Stimulated activated CD8-positive, alpha-beta memory T cell treated with anti-CD3 and anti-CD28 coated beads, Interleukin-2, amount 100 ng/mL, for 1 hour (primary cell): ENCODE measurements at places on chromosomes 1 and 21.

GRCh38 chr1:147238925-147239820 is 3.3 kb upstream of the CHD1L start:
- no peak for DNase-seq

DNA sequence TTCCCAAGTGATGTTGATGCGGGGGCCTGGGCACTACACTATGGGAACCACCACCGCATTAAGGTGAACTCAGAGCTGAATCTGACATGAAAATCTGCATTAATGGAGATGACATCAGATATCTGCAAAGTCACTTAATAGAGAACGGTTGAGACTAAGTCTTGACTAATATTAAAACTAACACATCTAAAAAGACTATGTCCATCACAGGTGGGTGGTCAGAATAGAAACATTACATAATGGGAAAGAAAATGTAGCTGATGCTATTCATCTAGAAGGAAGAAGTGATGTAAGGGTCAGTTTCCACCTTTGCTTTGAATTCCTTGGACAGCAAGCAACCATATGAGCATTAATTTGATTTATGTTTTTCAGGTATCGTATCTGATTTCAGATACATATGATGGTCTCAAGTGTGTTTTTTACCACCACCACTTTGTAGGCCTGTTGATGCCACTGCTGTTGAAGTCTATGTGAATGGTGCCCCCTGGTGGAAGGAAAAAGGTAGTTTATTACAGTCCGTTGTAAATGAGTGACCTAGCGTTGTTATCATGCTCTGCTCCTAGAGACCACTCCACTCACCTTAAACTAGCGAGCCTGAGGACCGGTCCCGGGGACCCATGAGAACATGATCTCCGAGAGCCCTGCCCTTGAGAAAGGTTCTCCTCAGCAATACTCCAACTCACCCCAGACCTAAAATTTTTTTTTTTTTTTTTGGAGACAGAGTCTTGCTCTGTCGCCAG is 73.5 kb downstream of the BACH1 start:
- peak; percentile 9 for DNase-seq

- DNase-seq = no peak
These were observed 110.4 kb downstream of the RERE start for GRCh38 chr1:8706995-8707396.

GRCh38 chr1:9594471-9595155 is 5.9 kb downstream of the TMEM201 start:
- DNase-seq = no peak

DNA sequence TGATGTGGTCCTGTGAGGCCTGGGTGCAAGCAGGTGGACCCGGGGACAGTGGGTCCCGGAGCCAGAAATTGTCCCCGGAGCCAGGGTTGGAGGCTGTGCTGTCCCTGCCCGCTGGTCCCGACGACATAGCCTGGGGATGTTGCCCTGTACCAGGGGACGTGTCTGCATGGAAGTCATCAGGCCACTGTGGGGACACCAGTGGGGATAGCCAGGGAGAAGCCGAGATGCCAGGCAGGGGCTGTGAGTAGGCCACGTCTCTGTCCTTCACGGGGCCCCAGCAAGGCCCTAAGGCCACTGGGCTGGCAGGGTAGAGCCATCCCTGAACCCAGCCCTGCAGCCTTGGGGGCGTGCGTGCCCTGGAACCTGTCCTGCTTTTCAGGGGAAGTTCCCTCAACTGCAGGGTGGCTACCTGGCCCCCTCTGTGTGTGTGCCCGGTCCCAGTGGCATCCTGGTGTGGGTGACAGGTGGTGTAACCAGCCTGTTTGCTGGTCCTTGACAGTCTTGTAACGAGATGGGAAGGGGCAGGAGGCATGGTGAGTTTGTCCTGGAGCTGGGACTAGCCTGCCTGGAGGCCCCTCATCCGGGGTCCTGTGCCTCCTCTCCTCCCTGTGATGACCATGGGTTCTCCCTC is 73.2 kb downstream of the OBSCN start:
- no peak for DNase-seq

DNA sequence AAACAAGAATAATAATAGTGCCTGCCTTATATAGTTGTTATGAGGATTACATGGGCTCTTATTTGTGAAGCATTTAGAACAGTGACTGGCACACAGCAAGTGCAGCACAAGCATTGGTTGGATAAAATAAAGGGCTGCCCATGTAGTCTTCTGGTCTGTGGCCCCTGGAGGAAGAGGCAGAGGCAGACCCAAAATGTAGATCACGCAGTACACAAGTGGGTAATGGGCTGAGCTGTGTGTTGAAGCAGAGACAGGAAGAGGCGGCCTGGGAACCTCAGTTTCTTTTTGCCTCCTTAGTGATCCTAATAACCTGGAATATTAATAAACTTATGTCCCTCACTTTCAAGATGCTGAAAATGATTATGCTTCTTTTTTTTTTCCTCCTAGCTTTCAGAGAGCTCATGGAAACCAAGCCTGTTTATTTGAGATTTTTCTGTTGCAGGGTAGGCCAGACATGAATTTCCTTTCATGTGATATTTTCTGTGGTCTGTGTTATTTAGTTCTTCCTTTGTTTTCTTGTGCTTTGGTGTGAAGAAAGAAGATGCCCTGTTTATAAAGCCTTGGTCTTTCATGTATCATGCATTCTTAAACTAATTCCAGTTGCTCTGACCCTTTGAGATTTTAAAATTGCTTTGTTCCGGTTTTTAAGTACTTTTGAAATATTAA is 42.5 kb downstream of the LRRC8D start:
- no peak for DNase-seq

GRCh38 chr1:93591676-93592550 is 89.7 kb downstream of the BCAR3 start:
- no peak for DNase-seq

GRCh38 chr21:32940079-32941014 is 85.4 kb upstream of the OLIG2 start:
- no peak for DNase-seq

- no peak for DNase-seq
These were observed 52.1 kb upstream of the SEC16B start for GRCh38 chr1:178021950-178022349.

DNA sequence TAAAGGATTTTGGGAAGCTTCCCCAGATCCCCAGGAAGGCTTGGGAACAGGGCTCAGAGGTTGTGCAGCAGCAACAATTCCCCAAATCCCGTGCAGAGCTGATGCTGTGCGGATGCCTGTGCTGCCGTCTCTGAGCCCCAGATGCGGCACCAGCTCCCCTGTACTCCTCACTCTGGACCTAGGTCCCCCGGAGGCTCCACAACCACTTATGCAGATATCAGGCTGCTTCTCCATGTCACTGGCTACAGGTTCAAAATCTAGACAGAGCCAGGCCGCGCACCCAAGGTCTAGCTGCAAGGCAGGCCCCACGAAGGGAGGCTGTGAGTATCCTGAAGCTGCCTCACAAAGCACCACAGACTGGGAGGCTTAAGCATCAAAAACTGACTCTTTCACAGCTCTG is 81.6 kb downstream of the PDE9A start:
- no peak for DNase-seq

DNA sequence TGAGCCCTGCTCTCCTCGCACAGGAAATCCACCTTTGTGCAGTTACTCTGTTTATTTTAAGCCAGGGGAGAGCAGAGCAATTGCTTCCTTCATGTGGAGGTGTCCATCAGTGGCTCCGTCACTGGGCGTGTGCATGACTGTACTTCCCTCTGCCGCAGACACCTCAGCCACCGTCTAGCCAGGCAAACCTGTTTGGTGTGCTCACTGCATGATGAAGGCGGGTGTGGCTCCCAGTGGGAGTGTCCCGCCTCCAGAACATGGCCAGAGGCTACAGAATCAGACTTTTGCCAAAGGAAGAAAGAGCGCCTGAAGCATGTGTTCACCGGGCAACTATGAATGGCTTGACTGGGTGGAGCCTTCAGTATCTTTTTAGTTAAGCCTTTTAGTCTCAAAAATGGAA is 26.1 kb upstream of the LAMC2 start:
- no peak for DNase-seq

GRCh38 chr1:22236900-22237299 is 94.0 kb upstream of the WNT4 start:
- DNase-seq = no peak

GRCh38 chr1:198649968-198650338 is 11.1 kb downstream of the PTPRC start:
- no peak for DNase-seq

DNA sequence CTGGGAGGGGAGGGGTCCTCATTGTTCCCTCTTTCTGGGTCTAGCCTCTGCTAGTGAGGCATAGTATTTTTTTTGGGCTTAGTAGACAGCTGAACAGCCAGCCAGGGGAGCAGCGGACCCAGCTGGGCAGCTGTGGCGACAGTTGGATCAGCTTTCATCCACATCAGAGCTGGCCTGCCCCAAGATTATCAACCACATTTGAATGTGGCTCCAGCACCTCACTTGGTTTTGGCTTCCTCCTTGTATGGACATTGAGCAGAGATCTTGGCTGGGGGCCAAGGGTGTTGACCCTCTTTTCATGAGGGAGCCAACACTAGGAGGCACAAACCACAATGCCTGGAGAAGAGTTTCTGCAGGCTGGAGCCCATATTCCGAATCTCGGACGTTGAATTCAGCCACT is 25.0 kb downstream of the WNT4 start:
- no peak for DNase-seq

DNA sequence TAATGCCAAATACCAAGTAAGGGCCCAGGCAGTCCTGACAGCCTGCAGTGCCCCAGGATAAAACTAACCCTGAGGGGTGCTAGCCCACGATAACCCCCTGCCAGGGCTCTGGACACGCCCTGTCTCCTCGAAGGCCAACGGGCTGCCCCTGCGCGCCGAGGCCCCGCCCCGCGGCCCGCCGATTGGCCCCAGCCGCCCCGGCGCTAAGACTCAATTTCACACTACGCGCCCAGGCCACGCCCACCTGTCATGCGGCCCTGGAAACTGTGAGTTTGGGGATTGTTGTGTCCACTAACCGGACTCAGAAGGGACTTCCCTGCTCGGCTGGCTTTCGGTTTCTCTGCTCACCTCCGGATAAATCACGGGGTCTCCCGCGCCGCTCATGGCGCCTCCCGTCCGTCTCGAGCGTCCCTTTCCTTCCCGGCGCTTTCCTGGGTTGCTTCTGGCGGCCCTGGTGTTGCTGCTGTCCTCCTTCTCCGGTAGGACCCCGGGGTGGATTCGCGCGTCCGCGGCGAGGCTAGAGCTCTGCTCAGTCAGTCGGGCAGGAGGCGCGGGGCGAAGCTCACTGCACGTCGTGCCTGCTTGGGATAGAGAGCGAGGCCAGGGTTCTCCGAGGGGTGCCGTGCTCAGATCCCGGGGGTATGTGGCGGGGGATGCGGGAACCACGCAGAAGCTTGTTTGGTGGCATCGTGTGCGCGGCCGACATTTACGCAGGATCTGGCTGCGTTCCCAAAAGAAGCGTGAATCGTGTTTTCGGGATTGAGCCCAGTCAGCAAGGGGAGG is at the start of gene CR1L:
CR1L (plus strand) TSS at position 282 of the 783 bp plus-strand sequence; CDS start at position 383, 101 bp downstream.
- peak; percentile 29 for DNase-seq

DNA sequence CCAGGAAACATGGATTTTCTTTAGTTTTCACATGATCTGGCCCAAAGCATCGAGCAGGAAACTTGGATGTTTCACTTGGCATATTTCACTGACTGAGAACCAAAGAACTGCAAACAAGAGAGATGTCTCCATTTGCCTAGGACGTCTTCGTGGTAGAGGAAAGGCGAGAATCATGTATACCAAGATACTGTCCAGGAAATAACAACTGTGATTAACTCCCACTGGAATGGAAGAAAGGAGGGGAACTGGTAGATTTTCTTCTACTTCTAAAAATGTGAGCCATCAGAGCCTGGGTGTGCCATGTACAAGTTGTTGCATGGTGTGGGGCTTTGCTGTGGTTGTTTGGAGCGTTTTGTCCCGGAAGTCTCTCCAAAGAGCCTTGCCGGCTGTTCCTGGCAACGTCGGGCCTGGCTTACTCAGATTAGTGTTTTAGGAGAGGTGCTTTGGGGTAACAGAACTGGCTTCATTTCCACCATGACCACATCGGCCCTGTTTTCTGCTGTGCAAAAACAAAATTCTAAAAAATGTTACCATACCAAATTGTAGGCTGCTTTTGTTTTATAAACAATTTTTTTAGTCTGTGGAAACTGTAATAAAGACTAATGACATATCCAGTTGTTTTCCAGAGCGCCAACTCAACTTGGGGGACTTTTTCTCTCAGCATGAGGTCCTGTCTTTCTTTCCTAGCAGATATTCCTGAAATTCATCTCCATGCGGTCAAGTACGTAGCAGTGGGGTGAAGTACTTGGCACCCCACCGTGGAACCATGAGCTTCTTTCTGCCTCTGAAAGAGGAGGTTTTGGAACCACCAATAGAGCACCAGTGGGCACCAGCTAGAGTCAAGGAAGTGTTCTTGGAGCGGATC is 118.3 kb downstream of the TM2D1 start:
- no peak for DNase-seq
